ENCODE measurements at places on chromosomes 5 and 9.
A peak's percentile ranks its signal among the peaks of the same experiment; 100 is the strongest.

- peak; percentile 8 for DNase-seq
Measured at GRCh38 chr9:130243015-130243881, 22.3 kb upstream of the HMCN2 start.

DNA sequence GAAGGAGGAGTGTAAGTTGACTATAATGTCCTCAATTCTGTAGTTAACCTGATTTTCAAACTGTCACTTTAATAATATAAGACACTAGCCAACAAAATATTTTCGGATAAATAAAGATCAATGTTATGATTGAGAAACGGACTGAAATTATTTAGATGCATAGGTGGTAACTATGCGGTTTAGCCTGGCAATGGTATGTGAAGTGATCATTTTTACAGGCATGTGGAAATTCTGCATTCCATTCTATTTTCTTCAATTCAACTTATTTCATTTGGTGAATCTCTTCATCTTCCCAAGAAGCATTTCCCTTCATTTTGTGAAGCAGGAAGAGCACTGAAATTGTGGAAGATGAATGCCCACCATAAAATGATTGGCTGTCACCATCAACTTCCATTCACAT is 1457.5 kb upstream of the CDH9 start:
- DNase-seq: no peak

DNA sequence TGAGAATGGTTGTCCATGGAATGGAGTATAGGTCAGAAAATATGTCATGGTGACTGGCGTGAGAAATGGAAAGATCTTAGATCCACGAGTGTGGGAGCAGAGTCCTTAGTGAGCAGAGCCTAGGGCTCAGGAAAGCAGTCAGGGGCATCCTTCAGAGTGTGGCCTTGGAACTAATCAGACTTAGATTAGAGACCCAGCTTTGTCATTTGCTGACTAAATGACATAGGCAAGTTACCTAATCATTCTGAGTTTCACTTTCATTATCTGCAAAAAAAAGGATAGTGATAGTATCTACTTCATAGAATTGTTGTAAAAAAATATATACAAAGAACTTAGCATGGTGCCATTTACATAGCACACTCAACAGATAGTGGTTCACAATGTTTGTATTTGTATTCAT is 24.3 kb upstream of the SLIT3 start:
- no peak for DNase-seq

GRCh38 chr5:173450188-173450587 is 122.0 kb upstream of the STC2 start:
- DNase-seq: no peak

GRCh38 chr9:72856972-72857623 is 95.8 kb downstream of the ALDH1A1 start:
- peak; percentile 48 for DNase-seq

- no peak for DNase-seq
Measured at GRCh38 chr5:125286271-125286670, 539.8 kb upstream of the ZNF608 start.

- peak; percentile 16 for DNase-seq
Measured at GRCh38 chr5:173341961-173342430, 13.8 kb upstream of the STC2 start.

GRCh38 chr5:115649541-115649940 is 23.7 kb upstream of the TMED7 start:
- no peak for DNase-seq

GRCh38 chr5:95913663-95914062 is 48.0 kb downstream of the ELL2 start:
- no peak for DNase-seq

DNA sequence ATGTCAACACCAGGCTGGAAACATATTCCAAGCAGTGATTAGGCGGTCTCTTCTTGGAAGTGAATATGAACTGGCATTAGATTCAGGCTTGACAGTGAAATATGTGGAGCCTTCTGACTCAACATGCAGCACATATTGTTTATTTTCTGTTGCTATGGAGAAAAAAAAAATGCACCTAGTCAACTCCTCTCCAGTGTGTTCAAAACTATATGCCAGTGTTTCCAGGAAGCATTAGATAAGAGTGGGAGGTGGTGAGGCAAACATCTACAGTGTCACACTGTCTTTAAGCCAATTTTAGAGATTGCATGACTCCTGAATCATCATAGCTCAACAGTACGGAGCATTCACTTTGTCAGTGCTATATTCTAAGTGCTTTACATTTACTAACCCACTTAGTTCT is 117.9 kb downstream of the HCN1 start:
- no peak for DNase-seq

- DNase-seq: no peak
Measured at GRCh38 chr5:43363445-43364152, 48.6 kb downstream of the CCL28 start.

DNA sequence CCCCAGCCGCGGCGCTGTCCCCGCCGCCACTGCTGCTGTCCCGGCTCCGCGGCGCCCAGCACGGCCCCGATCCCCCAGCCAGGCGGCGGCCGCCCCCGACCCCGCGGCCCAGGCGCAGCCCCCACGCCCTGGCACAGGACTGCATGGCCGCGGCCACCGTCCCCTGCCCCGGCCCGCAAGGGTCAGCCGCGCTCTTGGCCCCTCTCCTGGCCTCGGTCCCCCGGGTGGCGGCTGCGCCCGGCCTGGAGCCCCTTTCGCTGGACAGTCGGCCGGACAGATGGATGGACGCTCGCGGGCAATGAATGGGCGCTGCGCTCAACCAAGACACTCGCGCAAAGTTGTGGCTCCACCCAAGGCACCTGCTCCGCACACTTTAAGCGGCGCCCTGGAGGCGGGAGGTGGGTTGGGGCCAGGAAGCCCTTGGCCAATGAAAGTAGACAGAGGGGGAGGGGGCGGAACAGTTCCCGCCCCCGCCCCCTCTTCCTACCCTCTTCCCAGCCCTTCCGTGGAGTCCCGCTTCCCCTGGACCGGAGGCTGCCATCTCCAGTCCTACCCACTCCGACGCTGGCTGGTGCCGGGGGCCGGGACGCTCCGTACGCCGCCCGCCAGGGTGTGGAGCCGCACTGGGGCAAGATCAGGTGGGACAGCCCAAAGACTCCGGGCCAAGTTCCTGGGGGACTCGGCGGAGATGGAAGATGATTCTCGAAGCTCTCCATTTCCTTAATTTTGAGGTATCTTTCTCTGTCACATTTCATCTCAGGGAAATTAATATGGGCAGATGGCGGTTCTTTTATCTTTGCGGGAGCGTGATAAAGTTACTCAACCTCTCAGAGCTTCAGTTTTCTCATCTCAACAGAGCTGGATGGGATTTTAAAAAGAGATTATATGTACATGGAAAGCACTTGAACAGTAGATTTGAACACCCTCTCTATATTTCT is at the start of gene GLDC:
Gene GLDC (minus strand): TSS at position 375 of the 938 bp plus-strand sequence. CDS start 230 bp downstream, at position 145.
- DNase-seq: no peak

DNA sequence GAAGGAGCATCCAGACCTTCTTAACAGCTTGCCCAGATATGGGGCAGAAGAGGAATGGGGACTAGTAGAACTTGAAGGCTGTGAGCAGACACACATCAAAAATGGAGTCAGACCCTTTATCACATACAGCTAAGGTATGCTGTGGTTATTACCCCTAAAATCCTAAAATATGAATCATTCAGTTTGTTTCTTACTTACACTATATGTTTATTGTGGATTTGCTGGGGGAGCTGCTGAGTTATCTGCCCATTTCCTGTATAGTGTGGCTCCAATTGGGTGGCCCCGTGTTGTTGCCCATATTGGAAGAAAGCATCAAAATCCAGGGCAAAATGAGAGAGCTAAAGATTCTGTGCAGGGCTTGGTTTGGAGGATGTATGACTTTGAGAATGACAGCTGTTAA is 56.9 kb downstream of the AP3S1 start:
- DNase-seq: no peak

GRCh38 chr5:76715486-76715735 is 515 bp upstream of the F2R start:
- peak; percentile 21 for DNase-seq

DNA sequence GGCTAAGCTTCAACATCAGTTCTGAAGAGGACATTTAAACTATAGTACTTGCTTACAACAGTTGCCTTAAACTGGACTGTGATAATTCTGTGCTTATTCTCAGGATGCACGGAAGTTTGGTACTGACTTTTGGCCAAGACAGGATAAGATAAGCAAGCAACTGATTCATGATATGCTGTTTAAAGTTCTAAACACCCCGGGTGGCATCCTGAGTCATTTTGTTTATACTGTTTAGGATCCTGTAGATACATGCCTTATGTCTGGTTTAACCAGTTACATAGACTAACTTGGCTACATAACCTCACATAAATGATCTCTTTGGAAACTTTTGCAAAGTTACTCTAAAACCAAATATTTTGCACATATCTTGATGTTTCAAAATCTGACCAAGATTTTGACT is 95.9 kb downstream of the CDH9 start:
- DNase-seq: no peak

GRCh38 chr5:151504006-151504405 is 56.6 kb downstream of the SLC36A1 start:
- DNase-seq: no peak

DNA sequence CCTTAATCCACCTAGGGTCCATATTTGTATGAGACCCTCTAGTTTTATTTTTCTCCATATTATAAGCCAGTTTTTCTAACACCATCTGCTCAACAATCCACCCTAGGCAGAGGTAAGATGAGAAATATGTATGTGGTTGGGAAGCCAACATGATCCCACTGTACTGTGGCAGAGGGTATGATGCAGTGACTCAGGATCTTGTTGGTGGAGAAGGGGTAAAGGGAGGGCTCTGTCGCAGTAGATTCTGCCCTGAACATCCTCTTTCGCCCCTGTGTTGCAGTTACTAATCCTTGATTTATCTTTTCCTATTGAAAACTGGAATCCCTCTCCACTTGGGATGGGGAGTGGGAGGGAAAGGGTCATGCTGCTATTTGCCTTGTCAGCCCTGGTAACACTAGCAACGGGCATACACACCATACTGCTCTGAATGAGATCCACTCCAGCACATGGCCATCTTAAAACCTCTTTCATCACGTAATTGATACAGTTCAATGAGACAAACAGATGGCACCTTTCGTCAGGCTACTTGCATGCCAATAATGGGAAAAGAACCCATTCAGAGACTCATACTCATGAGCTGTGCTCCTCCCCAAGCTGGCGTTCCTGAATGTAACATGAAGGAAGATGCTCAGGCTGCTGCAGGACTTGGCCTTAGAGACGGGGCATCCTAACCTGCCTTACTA is 63.0 kb downstream of the ADAMTS12 start:
- no peak for DNase-seq

DNA sequence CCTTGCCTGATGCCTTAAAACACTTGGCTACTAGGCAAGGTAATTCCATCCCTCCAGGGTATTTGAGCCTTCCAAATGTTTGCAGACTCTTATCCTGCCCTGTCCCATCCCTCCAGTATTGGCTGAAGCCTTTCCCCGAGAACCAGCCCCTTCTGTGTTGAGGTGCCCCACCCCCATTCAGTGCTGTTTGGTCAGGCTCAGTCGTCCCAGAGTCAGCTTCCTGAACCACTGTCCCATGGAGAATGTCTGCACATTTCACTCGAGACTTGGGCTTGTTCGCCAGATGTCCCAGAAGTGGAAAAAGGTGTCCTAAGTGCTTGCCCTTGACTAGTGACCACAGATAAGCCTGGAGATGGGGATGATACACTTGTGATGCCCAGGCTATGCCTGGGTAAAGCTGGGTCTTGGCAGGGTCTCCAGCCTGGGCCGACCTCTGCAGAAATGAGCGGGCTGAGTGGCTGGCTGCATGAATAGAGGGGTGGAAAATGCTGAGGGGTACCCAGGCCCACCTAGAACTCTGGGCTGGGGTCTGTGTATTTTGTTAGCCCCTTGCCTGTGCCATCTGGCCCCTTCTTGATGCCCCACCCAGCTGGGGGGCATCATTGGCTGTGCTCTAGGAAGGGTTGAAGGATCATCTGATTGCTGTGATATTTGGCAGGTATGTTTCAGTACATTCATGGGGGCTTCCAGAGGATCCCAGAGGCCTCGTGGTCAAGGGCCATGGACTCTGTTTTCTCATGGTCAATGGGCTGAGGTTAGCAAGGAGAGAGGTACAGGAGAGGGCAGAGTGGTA is 178.4 kb downstream of the MACROH2A1 start:
- no peak for DNase-seq

- DNase-seq: no peak
Measured at GRCh38 chr9:91768507-91768906, 181.5 kb downstream of the ROR2 start.

GRCh38 chr5:67206929-67207328 is 10.3 kb upstream of the CD180 start:
- DNase-seq: peak; percentile 55

DNA sequence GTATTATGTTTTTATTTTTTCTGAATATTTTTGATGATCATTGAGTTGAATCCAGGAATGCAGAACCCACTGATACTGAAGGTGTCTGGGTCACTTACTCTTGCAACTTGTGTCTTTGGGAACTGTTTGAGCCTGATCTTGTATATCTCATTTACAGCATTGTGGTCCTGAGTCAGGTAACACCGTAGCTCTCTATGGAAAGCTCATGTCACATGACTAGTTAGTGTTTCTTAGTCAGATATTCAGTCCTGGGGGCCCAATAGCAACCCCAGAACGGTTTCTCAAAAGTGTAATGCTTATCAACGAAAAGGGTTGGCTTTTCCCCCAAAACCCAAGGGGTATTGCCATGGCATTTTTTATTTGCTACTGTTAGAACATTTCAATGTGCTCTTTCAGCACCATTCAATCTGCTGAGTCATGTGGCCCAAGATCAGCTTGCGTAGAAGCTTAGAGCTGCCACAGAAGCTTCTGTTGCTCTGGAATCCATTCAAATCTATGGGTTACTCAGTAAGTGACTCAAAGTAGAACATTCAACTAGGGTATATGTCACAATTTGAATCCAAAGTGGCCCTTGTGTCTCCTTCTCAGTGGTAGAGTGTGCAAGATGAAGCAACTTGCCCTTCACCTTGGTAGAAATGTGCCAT is 12.1 kb upstream of the PTAR1 start:
- no peak for DNase-seq

GRCh38 chr5:62042007-62042406 is 264.0 kb upstream of the KIF2A start:
- DNase-seq: no peak

- DNase-seq: no peak
Measured at GRCh38 chr5:168995024-168995423, 305.9 kb downstream of the SLIT3 start.

DNA sequence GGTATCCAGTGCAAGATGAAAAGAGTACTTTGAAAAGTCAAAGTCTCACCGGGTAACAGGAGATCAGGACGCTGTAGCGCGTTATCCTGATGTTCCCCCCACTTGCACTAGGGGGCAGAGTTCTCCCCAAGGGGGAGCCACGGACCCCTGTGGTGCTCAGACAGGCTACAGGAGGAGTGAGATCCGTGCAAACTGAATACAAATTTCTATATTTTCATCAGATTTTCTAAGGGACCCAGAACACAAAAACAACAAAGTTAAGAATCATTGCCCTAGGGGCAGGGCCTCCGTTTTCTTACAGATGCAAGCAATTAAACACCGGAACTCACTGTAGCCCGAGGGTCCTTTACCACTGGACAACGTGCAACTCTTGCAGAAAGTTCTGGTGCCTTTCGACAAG is 2.0 kb downstream of the MYO10 start:
- no peak for DNase-seq
